ENCODE measurements at places on chromosomes 7 and 10. TPM values are rescaled to one million over a fixed set of nuclear protein-coding genes. Genes with fewer than 3 reads are reported as not detected.

DNA sequence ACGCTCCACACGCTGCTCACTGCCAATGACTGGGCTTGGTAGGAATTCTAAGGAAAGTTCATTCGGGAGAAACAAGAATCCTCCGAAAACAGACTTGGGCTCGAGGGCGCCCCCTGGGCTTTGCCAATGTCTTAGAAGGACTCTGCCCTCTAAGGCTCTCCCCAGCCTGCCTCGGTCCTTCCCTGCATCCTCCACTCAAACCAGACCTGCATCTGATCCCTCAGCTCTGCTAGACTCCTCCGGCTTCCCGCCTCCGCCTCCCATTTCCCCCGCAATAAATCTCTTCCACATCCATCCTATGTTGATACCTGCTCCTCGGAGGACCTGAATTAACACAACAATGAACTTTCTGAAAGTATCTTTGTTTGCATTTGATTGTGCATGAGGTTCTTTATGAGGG lies 177.6 kb downstream of the PLPP4 start:
- no peak for DNase-seq

LIPF gene
- polyA plus RNA-seq, result 1.2 TPM

- DNase-seq, result no peak
These were observed 61.6 kb upstream of the GPR26 start for GRCh38 chr10:123604506-123604905.

LRRD1 gene
- 0.02 TPM for polyA plus RNA-seq

- DNase-seq, result no peak
These were observed 45.2 kb downstream of the GPR141 start for GRCh38 chr7:37728747-37729146.

- peak; percentile 59 for DNase-seq
These were observed 49.9 kb upstream of the SH2B2 start for GRCh38 chr7:102236592-102237287.

DNA sequence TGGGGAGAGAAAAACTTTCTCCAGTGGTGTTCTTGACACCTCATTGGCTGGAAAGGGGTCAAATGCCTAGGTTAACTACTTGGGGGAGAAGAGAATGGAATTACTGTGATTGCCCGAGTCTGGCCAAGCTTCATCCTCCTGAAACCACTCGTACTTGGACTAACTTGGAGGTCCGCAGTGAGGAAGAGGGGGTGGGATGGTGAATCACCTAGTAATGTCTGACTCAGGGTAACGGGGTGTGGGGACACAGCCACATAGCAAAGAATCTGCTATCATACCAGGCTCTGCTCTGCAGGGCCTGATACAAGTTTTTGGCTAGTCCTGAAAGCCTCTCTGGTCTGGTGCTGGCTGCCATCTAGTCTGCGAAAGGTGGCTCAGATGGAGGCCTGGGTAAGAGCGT lies 190.9 kb downstream of the RPS24 start:
- DNase-seq, result no peak

PRSS37 gene
- polyA plus RNA-seq, result not detected

DNA sequence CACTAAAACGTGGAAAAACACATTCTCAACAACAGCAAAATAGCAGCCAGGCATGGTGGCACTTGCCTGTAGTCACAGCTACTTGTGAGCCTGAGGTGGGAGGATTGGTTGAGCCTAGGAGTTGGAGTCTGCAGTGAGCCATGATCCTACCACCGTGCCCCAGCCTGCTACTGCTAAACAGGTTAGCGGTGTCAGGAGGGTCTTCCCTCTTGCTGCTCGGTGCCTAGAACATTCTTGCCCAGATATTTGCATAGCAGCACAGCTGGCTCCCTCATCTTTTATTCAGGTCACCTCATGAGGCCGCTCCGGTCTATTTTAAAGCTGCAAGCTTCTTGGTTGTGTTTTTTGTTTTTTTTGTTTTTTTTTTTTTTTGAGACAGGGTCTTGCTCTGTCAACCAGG lies 2.9 kb upstream of the RABGEF1 start:
- no peak for DNase-seq

DNA sequence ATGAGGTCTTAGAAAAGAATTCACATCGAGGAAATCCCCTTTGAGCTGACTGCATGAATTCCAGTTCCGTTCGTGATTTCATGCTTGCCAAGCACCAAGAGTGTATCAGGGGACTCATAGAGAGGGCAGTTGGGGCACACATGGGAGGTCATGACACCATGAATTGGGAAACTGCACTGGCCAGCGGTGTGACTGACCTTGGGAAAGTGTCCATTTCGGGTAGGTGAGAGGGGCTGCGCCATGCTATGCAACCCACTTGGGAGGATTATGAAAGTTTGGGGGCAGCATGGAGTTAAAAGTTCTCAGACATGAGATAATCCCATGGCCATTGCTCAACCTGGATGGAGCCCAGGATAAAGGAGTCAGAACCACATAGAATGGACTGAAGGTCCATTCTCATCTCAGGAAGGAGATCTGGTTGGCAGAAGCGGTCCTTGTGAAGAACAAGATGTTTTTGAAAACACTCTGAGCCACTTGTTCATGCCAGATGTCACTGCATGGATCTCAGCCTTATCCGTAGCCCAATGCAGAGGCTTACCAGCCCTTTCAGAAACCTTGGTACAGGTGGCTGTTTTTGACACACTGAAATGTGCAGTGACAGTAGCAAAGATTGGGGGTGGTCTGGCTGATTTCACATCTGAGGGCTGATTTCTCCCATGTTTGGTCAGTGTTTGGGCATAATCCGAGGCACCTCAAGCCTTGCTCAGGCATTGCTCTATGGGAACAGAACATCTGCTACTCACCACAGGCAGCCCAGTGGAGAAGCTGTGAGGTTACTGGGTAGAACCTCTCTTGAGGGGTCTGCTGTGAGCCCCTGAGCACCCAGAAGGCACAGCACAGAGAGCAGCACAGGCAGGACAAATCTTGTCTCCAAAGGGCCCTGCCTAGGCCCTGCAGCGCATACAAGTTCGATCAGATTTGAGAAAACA lies 252.3 kb downstream of the CXCL12 start:
- peak; percentile 9 for DNase-seq

DNA sequence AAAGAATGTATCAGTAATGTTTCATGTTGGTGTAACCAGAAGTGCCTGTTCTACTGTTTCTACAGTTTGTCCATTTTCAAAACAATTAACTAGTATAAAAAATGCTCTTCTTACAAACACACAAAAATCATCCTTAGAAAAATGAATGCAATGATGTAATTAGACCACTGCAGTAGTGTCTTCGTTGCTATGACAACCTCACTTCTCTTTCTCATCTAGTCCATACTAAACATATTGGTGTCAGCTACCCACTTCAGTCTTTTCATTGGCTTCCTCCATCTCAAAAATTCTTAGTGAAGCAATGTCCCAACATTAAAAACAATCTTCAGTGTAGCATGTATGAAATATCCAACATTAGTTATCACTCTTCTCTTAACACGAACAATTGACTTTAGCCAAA lies 1265.8 kb downstream of the REEP3 start:
- no peak for DNase-seq

DNA sequence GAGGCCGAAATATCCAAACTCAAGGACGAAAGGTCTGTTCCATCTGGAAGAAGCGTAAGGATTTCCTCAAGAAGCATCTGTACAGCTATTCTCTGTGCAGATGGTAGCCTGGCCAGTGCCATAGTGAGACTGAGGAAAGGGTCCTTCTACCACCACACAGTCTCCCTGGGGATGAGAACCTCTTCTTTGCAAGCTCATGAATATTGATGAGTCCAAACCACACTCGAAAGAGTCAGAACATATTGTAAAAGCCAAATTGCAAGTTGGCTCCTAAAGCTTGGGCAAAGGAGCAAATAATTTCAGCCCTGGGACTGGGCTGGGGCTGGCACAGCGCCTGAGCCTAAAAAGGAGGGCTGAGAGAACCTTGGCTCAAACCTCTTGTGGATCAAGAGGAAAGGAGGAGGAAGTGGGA lies 66.1 kb upstream of the PIP4K2A start:
- DNase-seq, result no peak

GRCh38 chr7:131109759-131110296 lies 217.8 kb upstream of the MKLN1 start:
- peak; percentile 89 for DNase-seq

NPSR1 gene
- polyA plus RNA-seq, result not detected

GRCh38 chr7:124251636-124252035 lies 218.8 kb upstream of the TMEM229A start:
- no peak for DNase-seq

DNA sequence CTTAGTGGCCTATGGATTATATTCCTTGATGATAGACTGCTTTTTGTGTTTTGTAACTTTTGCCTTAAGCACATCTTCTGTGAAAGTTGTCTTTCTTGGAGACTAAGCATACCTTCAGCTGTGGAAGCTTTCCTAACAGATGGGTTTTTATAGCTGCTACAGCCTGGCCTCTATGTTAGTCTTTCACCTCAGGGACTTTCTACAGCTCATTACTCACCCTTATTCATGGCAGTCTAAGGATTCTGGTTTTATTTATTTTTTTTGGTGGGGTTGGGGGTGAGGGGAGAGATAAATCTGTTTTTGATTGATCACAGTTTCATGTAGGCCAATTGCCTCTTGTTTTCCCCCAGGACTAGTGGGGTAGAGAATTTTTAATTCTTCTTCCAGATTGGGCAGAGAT lies 219.9 kb downstream of the DKK1 start:
- no peak for DNase-seq

GRCh38 chr7:4641091-4641666 lies 40.9 kb upstream of the FOXK1 start:
- DNase-seq, result no peak

DNA sequence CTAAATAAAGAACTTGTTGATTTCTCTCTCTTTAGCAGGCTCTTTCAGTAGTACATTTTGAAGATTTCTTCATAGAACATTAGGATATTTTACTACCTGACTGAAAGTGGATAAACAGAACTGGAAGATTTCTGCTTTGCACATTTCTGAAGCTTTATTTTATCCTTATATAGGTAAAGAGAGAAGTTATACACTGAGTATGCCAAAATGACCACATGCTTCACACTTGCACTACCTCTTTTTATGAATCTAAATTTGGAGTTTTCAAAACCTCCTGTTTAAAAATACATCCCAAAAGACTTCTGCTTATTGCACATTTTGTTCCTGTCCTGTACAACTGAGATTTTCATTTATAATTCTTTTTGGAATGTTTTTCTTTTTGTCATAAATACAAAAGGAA lies 197.4 kb upstream of the PRPS1L1 start:
- DNase-seq, result no peak

ANKRD61 gene
- not detected for polyA plus RNA-seq

TMEM184A gene
- 58.9 TPM for polyA plus RNA-seq

DNA sequence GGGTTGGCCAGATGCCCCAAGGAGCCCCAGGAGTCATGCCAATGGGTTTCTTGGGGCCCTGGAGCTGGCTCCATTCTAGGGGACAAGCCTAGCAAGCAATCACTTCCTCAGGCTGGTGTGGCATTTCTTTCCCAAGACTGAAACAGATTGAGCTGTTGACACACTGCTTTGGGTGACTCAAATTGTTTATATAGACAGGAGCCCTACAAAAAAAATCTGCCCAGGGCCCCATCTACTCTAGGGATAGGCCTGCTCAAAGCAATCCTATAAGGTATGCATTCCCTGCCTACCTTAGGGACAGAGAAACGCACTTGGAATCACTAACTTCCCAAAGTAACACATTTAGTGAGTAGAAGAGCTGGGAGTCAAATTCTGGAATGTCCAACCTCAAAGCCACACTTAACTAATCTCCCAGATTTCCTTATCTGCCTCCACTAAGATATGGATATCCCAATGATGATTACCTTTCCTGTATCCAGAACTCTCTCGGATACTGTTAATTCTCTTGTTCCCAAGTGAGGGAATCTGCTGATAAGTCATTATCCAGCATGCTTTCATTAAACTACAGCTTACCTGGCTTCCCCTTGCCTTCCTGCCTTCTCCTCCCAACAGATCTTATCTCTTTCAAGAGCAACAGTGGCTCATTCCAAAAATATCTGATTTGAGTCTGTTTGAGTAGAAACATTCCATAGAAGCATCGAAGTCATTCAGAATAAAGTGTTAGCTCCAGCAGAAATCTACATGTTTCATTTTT lies 3.1 kb downstream of the ABLIM1 start:
- no peak for DNase-seq

ATRNL1 gene
- 0.91 TPM for polyA plus RNA-seq

- DNase-seq, result no peak
These were observed 19.8 kb upstream of the CLDN12 start for GRCh38 chr7:90383422-90383821.

- DNase-seq, result no peak
These were observed 201.6 kb upstream of the FZD8 start for GRCh38 chr10:35843524-35844181.

DNA sequence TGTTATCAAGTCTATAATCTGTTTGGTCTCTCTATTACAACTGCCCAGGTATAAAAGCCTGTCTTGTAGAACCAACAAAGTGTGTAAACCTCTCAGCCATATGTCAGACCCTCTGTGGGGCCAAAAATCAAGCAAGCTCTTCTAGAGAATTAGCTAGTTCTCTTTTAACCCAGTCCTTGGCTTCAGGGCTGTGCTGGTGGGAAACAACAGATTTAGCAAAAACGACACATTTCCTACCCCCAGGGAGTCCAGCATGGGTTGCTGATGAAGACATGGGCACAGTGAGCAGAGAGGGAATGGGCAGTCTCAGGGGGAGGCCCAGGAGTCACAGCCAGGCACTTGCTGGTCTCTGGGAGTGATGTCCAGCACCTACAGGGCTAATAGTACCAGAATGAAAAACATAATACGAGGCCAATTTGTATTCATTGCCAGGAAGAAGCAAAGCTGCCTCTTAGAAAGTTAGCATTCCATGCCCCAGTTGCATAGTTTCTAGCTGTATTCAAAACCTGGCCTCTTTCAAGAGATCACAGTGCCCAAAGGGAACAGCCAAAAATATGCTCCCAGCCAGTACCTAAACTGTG lies 80.1 kb downstream of the FRMD4A start:
- no peak for DNase-seq

DNA sequence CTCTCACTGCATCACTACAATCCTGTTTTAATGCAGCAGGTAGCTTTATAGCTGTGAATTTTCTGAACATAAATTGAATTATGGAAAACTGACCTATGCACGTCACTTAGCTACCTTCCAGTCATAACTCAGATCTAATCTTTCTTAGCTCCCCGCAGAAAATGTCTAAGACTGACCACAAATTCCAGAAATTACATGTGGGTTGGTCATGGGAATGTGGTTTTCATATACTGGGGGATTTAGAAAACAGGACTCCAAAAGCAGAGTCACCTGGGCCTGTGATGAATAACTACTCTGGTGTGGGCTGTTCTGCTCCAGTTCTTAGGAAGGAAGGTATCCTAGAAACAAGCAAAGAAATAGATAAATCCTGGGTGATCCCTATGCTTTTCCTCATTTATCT lies 178.4 kb upstream of the LRRTM3 start:
- no peak for DNase-seq

ITGA8 gene
- 1.1 TPM for polyA plus RNA-seq

DNA sequence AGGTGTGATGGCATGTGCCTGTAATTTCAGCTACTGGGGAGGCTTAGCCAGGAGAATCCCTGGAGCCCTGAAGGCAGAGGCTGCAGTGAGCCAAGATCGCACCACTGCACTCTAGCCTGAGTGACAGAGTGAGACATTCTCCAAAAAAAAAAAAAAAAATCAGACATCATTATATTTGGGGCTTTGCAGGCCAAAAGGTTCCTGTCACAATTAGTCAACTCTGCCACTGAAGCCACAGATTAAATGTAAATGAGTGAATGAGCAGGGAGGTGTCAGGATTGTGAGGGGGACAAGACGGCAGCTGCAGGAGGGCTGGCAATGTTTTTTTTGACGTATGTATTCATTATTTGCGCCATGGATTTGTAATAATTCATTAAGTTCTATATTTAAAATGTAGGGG lies 3.3 kb downstream of the ZNF33B start:
- no peak for DNase-seq

- no peak for DNase-seq
These were observed 28.0 kb downstream of the GSAP start for GRCh38 chr7:77388055-77388641.

All from pancreas (tissue), 10 donors.